ENCODE measurements at places on chromosomes 1 and 21. TPM values are rescaled to one million over a fixed set of nuclear protein-coding genes. Genes with fewer than 3 reads are reported as not detected.
A peak's percentile ranks its signal among the peaks of the same experiment; 100 is the strongest.

- no peaks in the 10 kb centered on the region for H3K27me3 ChIP-seq
- H3K27ac ChIP-seq: no peak overlapping the region
- H3K4me1 ChIP-seq: no peaks in the 10 kb centered on the region
Measured at GRCh38 chr1:105684714-105685113, 1371.8 kb upstream of the PRMT6 start.

DNA sequence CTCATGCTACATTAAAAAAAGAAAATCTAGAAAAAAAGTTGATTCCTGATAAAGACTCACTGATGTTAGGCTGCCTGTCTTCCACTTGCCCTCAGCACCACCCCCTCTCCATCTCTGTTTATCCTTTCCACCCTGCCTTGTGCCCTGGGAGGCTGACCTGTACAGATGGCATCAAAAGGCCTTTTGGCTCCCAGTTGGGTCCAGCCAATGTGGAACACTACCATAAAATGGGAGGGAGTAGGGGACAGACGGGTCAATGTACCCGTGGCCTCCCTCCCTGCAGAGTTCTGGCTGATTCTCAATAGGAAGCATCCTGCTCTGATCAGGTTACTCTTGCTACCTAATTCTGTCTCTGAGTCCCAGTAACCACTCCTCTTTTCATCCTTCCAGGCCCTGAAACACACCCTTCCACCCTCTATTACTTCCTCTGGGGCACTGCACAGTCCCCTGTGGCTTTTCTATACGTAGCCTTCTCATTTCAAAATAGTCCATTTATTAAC lies 300.0 kb downstream of the HHIPL2 start:
- no peak for DNase-seq
- no peak overlapping the region for H3K27ac ChIP-seq
- no peaks in the 10 kb centered on the region for H3K36me3 ChIP-seq
- no peaks in the 10 kb centered on the region for H3K27me3 ChIP-seq
- H3K4me3 ChIP-seq: no peak overlapping the region

DNA sequence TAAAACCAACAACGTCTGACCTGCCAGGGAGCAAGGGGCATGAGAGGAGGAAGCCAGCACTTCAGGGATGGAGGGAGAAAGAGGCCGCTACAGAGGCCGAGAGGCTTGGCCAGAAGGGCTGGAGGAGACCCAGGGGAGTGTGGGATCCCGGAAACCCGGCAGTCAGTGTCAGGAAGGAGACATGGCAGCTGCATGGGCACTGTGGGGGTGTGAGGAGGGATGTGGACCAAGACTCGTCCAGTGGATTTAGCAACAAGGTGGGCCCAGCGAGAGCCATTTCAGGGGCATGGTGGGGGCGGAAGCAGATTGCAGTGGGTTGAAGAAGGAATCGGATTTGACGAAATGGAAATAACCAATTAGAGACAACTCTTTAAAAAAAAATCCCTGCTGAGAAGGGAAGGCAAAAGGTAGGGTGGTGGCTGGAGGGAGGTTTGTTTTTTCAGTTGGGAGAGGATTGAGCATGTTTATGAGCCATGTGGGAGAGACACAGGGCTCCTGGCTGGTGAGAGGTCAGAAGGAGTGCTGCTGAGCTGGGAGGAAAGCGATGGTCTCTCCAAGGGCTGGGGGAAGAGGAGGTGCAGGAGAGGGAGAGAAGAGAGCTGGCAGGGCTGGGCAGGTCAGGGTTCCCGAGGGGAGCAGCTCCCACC lies 4.4 kb downstream of the B4GALT2 start:
- H3K27ac ChIP-seq: no peak overlapping the region
- H3K4me3 ChIP-seq: no peak overlapping the region
- H3K36me3 ChIP-seq: no peaks in the 10 kb centered on the region
- H3K27me3 ChIP-seq: no peaks in the 10 kb centered on the region

GRCh38 chr1:218665221-218665620 lies 320.1 kb downstream of the TGFB2 start:
- H3K27me3 ChIP-seq: no peaks in the 10 kb centered on the region
- DNase-seq: peak; percentile 86
- no peaks in the 10 kb centered on the region for H3K4me1 ChIP-seq
- H3K36me3 ChIP-seq: no peaks in the 10 kb centered on the region

DNA sequence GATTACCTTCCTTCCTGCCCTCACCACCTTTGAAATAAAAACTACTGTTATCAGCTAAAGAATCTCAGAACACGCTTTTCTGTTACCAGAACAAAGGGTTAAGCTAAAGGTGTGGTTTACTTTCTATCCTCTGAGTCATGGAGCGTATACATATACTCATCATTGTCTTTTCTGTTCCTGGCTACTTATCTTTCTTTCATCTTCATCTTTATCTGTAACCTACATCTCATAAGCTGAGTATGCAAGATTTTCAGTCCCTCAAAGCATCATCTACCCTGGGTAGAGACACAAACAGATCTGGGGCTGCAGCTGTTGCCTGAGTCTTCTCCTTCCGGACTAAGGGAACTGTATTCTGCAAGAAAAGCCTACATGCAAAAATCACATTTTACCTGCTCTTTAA lies 75.6 kb downstream of the LMO4 start:
- H3K36me3 ChIP-seq: no peaks in the 10 kb centered on the region
- H3K4me3 ChIP-seq: no peak overlapping the region
- H3K27me3 ChIP-seq: no peaks in the 10 kb centered on the region

Gene TFAP2E
- total RNA-seq: 0.71 TPM

DNA sequence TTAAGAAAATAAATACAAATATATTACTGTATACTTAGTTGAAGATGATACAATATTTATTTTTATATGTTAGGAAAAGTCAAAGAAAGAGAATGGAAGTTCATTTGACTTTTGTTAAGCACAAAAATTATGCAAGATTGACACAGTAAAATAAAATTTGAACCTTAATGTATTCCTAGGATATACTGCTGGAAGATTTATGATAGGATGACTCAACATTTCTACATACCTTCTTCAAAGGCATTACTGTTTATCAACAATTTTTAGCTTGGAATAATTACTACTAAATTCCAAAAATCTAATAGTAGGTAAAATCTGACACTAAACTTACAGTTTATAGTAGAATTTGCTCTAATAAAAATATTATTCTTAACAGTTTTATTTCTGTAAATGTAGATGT lies 257.3 kb upstream of the ADAMTS5 start:
- H3K27ac ChIP-seq: no peak overlapping the region
- no peaks in the 10 kb centered on the region for H3K27me3 ChIP-seq
- no peak overlapping the region for H3K4me3 ChIP-seq
- no peak for DNase-seq

DNA sequence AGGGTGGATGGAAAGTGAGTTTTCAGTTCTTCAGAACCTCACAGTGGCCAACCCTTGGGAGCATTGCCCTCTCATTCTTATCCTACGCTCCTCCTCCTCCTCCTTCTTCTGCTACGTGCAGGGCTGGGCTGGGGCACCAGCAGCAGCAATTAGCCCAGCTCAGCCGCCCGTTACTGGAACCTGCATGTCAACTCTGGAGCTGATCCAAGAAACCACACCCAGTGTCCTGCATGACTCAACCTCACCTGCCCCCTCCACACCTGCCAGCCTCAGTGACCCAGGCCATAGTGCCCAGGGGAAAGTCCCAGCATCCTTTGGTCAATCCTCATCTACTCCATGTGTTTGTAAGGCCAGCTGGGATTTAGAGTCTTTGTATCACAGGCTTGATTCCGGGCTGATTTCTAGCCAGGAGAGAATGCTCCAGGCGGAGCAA lies 12.6 kb downstream of the ELF3 start:
- H3K4me1 ChIP-seq: no peaks in the 10 kb centered on the region
- H3K27ac ChIP-seq: no peak overlapping the region
- no peak for DNase-seq
- no peaks in the 10 kb centered on the region for H3K27me3 ChIP-seq
- H3K36me3 ChIP-seq: no peaks in the 10 kb centered on the region
- no peak overlapping the region for H3K4me3 ChIP-seq

GRCh38 chr1:34360574-34360973 lies 183.9 kb downstream of the C1orf94 start:
- DNase-seq: no peak
- H3K36me3 ChIP-seq: no peaks in the 10 kb centered on the region
- H3K27me3 ChIP-seq: no peaks in the 10 kb centered on the region
- no peak overlapping the region for H3K4me3 ChIP-seq

DNA sequence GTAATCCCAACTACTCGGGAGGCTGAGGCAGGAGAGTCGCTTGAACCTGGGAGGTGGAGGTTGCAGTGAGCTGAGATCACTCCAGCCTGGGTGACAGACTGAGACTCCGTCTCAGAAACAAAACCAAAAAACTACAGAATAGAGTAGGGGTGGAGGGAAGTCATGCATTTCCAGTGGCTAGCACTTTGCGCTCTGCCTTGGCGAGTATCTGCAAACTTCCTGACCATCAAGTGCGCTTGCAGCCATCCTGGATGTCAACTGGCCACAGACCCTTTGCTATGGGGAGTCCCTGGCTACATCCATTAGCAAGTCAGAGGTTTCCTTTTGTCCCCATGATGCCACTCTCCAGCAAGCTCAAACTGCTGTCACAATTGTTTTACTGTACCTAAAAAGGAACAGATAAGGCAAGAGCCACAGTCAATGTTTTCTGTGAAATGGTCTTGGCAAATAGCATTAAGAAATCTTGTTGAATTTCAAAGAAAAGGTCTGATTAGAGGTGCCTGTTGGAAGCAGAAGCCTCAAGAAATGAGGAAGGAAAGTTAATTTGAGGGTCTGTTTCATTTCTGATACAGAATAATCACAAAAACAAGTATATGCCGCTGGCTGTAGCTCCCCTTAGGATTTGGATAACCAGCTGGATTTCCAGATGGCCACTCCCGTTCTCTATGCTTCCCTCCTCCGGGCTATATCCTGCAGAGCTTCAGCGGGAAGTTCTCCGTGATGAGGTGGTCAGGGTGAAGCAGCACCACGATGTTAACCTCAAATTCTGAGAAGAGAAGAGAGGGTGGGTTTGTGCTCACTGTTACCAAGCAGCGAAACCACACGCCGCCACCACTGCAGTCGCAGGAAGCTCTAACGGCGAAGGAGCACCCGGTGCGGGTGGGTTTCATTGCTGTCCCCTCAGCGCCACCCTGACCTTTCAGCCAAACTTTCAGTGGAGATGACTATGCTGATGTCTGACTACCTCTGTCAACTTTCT lies 42.0 kb downstream of the VPS26C start:
- H3K27me3 ChIP-seq: no peaks in the 10 kb centered on the region
- H3K4me1 ChIP-seq: no peaks in the 10 kb centered on the region
- no peak overlapping the region for H3K4me3 ChIP-seq
- H3K36me3 ChIP-seq: peaks cover 12% of the 10 kb centered on the region
- no peak overlapping the region for H3K27ac ChIP-seq

DNA sequence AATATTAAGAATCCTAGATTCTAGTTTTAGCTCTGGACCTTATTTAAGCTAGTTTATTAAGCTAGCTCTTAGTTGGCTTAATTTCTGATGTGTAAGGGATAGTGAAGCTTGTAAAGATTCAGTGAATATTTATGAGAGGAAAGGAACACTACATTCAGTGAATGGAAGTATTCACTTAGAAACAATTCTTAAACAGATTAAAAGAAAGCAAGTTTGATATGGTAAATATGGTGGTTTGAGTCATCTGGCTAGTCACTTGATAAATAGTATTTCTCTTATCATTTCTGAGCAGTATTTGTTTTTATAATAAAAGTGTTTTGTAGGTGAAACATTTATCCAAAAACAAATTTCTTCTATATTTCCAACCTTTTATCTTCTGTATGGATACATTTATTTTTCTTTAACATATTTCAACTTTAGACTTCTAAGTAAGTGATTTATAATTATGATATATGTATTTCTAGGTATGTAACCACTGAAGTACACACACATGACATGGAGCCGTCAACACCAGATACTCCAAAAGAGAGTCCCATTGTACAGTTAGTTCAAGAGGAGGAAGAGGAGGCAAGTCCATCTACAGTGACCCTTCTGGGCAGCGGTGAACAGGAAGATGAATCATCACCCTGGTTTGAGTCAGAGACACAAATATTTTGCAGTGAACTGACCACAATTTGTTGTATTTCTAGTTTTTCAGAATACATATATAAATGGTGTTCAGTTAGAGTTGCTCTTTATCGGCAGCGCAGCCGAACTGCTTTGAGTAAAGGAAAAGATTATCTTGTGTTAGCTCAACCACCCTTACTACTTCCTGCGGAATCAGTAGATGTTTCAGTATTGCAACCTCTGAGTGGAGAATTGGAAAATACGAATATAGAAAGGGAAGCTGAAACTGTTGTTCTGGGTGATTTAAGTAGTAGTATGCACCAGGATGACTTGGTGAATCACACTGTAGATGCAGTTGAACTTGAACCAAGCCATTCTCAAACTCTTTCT lies 55.6 kb downstream of the SUCO start:
- no peaks in the 10 kb centered on the region for H3K4me1 ChIP-seq
- H3K27ac ChIP-seq: no peak overlapping the region
- DNase-seq: no peak
- peaks cover 6% of the 10 kb centered on the region for H3K36me3 ChIP-seq

DNA sequence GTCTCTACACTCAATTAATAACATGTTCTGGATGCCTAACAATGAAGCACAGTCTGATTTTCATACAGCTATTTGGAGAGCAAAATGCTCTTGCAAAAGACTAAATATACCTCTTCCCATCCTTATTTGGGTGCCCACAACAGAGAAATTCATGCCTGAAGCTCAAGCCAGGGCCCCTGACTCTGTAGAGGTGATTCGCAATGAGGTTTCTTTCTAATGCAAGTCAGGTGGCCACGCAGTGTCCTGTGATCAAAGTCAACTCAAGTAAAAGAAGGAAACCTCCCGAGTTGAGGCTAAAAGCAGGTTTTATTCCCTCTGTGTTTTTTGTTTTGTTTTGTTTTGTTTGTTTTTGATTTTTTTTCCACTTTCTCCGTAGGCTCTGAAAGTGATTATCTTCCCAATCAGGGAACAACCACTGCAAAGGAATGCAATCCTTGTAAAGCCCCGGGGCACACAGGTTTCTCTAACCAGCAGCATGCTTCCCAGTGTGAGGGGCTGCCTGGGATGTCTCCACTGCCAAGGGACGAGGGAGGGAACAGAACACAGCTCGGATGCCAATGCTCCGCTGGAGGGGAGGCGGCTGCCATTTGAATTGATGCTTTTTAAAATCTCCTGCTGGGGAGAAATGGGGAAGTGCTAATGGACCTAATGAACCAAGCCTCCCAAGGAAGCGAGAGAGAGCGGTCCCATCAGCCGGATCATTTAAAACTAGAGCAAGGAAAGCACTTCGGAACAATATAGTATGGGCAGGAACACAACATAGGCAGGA lies 73.8 kb upstream of the SSX2IP start:
- H3K4me1 ChIP-seq: no peaks in the 10 kb centered on the region
- no peaks in the 10 kb centered on the region for H3K27me3 ChIP-seq
- no peaks in the 10 kb centered on the region for H3K36me3 ChIP-seq
- no peak for DNase-seq
- H3K4me3 ChIP-seq: no peak overlapping the region
- no peak overlapping the region for H3K27ac ChIP-seq
